Hematopoietic multipotent progenitor cell treated with erythropoietin and hydrocortisone succinate and interleukin-3 and kit ligand, for 15 days (in vitro differentiated cells): ENCODE measurements at places on chromosomes 13 and 19.

GRCh38 chr19:5676772-5677105, 3.6 kb downstream of the MICOS13 start:
- DNase-seq: no peak

DNA sequence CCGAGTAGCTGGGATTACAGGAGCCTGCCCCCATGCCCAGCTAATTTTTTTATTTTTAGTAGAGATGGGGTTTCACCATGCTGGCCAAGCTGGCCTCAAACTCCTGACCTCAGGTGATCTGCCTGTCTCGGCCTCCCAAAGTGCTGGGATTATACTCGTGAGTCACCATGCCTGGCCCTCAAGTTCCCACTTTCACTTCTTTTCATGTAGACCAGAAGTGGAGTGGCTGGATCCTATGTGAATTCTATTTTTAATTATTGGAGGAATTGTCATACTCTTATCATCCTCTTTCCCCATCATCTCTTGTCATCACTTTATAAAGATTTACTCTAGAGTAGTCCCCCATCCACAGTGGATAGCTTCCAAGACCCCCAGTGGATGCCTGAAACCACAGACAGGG, 12.8 kb upstream of the SIGLEC10 start:
- no peak for DNase-seq

- no peak for DNase-seq
Observed at GRCh38 chr13:112392719-112393118, 16.6 kb downstream of the SPACA7 start.

DNA sequence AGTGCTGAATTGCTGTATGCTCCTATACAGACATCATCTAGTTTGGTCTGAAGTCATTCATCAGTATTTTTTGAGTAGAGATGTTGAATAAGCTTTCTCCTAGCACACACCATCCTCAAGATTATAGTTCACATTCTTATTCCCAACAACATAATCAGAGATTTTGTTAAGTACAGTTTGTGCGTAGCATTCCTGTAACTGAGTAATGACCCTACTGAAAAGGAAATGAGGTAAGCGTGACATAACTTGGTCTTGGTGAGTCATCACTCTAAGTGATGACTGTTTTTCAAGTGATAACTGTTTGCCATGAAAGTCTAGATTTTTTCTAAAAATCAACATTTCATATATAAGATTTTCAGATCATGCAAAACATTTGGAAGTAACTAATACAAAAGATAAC, 18.5 kb upstream of the FAM216B start:
- no peak for DNase-seq

- DNase-seq: peak; percentile 48
Observed at GRCh38 chr13:100514788-100515409, 73.7 kb downstream of the GGACT start.

- no peak for DNase-seq
Observed at GRCh38 chr13:59715611-59716010, 448.1 kb downstream of the DIAPH3 start.

DNA sequence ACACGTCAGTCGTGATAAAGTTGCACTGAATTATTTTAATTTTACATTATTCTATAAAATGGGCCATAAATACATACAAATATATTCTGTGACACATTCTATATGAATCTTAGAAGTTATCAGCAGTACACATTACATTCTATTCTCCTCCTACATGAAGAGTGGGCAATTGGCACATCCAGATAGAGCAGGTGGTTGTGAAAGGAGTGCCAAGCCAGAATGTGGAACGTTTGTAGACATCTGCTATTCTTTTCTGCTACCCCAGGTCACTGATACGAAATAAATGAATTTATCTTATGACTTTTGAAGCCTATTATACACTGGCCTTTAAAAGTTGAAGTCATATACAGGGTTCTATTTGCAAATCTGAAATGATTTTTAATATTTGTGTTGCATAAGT, 373.2 kb downstream of the PCDH17 start:
- no peak for DNase-seq

- no peak for DNase-seq
Observed at GRCh38 chr19:8254286-8255001, 45.3 kb downstream of the CERS4 start.

DNA sequence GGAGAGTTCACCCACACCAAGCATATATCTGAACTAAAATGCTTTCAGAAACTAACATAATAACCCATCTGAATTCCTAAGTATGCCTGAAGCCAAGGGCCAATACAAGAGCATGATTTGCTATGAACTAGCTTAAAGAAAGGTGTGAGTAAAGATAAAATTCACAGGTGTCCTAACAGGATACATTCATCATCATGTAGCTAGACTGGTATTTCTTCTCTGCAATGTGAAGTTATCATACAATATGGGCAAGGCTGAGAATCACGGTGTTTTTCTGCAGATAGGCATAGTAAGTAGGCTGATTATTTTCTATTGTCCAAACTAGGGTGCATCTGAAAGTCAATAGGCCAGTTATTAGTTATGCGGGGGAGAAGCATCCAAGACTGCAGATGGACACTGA, 63.1 kb downstream of the STK24 start:
- peak; percentile 34 for DNase-seq

- DNase-seq: no peak
Observed at GRCh38 chr13:76466043-76466442, 420.2 kb downstream of the KCTD12 start.

DNA sequence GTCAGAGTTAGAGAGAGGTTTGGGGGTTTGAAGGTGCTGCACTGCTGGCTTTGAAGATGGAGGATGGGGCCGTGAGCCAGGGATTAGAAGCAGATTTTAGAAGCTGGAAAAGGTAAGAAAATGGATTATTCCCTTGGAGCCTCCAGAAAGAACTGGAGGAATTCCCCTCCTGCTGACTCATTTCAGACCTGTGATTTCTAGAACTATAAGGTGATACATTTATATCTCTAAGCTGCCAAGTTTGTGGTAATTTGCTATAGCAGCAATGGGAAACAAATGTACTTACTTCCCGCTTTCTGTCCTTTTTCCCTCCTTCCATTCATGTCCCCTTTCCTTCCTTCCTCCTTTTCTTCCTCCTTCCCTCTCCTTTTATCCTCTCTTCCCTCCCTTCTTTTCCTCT, 78.5 kb upstream of the PCDH8 start:
- DNase-seq: no peak

DNA sequence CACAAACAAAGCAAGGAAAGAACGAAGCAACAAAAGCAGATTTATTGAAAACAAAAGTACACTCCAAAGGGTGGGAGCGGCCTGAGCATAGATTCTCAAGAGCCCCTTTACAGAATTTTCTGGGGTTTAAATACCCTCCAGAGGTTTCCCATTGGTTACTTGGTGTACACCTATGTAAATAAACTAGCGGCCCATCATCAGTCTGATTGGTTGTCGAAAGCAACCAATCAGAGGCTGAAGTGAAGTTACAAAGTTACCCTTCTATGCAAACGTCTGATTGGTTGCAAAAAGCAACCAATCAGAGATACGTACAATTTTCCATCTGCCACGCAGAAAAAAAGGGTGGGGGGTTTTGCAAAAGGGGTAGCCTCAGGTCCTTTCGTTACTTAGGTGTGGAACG, 96.3 kb upstream of the UBAC2 start:
- no peak for DNase-seq

- no peak for DNase-seq
Observed at GRCh38 chr19:35777086-35777841, 1.9 kb downstream of the ARHGAP33 start.

DNA sequence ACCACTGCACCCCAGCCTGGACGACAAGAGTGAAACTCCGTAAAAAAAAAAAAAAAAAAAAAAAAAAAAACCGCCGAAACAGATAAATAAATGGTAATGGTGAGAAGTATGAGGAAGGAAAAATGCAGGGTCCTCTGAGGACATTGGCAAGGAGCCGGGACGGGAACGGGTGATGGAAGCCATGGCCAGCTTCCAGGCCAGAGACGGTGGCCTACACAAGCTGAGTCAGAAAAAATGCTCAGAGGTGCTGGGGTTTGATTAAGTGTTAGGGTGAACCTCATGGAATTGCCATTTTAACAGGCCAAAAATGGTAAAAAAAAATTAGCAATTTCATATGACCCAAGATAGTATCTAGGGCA, 866 bp upstream of the ZSWIM4 start:
- DNase-seq: peak; percentile 50

- no peak for DNase-seq
Observed at GRCh38 chr19:4635754-4636116, 3.6 kb upstream of the TNFAIP8L1 start.

GRCh38 chr19:6221878-6222746, 57.7 kb downstream of the MLLT1 start:
- DNase-seq: no peak

GRCh38 chr13:80131204-80131603, 209.7 kb downstream of the SPRY2 start:
- no peak for DNase-seq

DNA sequence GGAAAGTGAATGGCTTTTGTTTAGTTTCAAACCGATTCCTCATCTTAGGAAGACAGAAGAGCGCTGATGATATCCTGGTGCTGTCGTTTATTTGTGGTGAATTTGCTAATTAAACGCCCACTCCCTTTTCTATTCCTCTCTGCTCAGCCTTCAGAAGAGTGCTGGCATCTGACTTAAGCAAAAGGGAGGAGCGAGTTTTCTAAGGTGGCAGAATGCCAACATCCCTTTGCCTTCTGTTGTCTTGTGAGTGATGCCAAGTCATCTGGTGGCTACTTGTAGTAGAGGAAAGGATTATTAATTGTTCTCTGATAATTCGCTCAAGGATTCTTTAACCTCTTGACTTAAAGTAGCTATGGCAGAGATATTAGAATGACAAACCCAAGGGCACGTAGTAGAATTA, 68.1 kb downstream of the ERCC5 start:
- DNase-seq: no peak

DNA sequence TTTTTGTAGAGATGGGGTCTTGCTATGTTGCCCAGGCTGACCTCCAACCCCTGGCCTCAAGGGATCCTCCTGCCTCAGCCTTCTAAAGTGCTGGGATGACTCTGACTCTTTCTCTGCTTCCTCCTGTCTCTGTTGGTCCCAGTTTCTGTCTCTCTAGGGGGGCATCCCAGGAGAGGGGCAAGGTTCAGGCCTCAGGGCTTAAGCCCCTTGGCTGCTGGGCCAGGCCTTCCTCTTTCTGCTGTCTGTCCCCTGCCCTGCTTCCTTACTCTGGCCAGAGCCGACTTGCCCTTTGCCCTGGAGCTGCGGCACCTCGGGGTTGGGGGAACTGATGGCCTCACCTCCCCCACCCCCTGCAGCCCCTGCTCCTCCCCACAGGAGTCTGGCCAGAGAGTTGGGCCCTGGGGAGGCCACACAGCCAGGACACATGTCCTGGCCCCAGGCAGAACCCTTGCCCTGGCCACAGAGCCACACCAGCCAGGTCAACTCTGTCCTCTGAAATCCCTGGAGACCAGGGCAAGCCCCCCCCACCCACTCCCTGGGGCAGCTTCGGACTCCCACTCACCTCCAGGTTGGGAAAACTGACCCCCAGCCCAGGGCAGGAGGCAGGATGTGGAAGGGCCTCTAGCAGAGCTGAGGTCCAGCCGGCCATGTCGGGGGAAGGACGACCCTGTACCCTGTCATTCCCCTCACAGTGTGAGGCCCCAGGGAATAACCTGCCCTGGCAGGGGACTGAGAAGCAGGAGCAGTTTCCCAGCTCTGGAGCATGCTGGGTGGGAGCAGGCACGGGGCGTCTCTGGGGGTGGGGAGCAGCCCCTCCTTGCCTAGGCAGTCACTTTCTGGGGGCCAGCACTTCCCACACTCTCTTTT, 23.7 kb downstream of the CEBPA start:
- no peak for DNase-seq
